Activated T-cell treated with anti-CD3 and anti-CD28 coated beads, Interleukin-2, amount 50 U/mL, for 72 hours (primary cell): ENCODE measurements at places on chromosomes 11 and 22.

DNA sequence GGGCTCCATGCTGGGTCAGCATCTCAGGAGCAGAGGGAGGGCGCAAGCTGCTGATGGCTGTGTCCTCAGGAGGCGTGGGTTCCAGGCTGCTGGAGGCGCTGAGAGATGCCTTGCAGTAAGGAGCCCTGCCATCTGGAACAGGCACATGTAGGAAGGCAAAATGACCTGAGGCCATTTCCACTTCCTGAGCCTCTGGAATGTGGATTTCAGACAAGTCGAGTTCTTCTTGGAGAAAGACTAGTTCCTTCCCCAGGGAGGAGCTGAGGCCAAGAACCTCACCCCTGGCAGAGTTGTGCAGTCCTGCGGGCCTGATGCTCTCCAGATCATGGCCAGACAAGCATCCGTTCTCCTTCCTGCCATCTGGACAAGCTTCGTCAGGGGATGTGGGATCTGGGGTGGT, 19.3 kb downstream of the HPS4 start:
- H3K36me3 ChIP-seq: peaks cover 2% of the 10 kb centered on the region
- H3K27me3 ChIP-seq: no peaks in the 10 kb centered on the region
- DNase-seq: no peak
- no peaks in the 10 kb centered on the region for H3K4me1 ChIP-seq
- no peak overlapping the region for H3K4me3 ChIP-seq

- H3K4me3 ChIP-seq: no peak overlapping the region
- no peaks in the 10 kb centered on the region for H3K27me3 ChIP-seq
- H3K27ac ChIP-seq: no peak overlapping the region
- H3K36me3 ChIP-seq: no peaks in the 10 kb centered on the region
These were observed 83.3 kb downstream of the MYEOV start for GRCh38 chr11:69377029-69377952.

GRCh38 chr11:117818041-117818873, 6.3 kb downstream of the FXYD2 start:
- peak overlapping the region; percentile 97 for H3K27ac ChIP-seq
- peak overlapping the region; percentile 62 for H3K4me3 ChIP-seq
- H3K27me3 ChIP-seq: no peaks in the 10 kb centered on the region
- peaks cover 79% of the 10 kb centered on the region for H3K4me1 ChIP-seq
- H3K36me3 ChIP-seq: no peaks in the 10 kb centered on the region

- no peak overlapping the region for H3K27ac ChIP-seq
- no peaks in the 10 kb centered on the region for H3K36me3 ChIP-seq
- H3K27me3 ChIP-seq: peaks cover 39% of the 10 kb centered on the region
- peaks cover 6% of the 10 kb centered on the region for H3K4me1 ChIP-seq
These were observed 911 bp downstream of the PANX2 start for GRCh38 chr22:50171319-50171964.

DNA sequence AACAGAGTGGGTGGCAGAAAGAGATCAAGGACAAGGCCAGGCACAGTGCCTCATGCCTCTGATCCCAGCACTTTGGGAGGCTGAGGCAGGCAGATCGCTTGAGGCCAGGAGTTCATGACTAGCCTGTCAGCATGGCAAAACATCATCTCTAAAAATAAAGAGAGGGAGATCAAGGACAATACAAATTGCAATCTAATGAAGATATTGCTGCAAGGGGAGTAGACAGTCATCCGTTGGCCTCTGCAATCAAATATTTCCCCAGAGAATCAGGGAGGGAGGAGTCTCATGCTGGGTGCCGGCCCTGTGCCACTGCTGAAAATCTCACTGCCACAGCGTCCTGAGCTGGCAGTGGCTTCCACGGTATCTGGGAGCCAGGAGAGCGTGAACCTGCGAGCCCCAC, 19.4 kb upstream of the IL17RA start:
- H3K4me1 ChIP-seq: peaks cover 10% of the 10 kb centered on the region
- no peak overlapping the region for H3K4me3 ChIP-seq
- no peaks in the 10 kb centered on the region for H3K36me3 ChIP-seq
- no peak overlapping the region for H3K27ac ChIP-seq
- no peak for DNase-seq

- no peak overlapping the region for H3K4me3 ChIP-seq
- H3K36me3 ChIP-seq: no peaks in the 10 kb centered on the region
- no peak for DNase-seq
- H3K27me3 ChIP-seq: no peaks in the 10 kb centered on the region
- H3K27ac ChIP-seq: no peak overlapping the region
These were observed 26.0 kb downstream of the OSBPL5 start for GRCh38 chr11:3139086-3139440.

- H3K36me3 ChIP-seq: no peaks in the 10 kb centered on the region
- H3K4me1 ChIP-seq: peaks cover 30% of the 10 kb centered on the region
- peak overlapping the region; percentile 24 for H3K27ac ChIP-seq
- DNase-seq: no peak
- H3K27me3 ChIP-seq: no peaks in the 10 kb centered on the region
- H3K4me3 ChIP-seq: no peak overlapping the region
These were observed 35.6 kb downstream of the AMPD3 start for GRCh38 chr11:10490398-10491241.

DNA sequence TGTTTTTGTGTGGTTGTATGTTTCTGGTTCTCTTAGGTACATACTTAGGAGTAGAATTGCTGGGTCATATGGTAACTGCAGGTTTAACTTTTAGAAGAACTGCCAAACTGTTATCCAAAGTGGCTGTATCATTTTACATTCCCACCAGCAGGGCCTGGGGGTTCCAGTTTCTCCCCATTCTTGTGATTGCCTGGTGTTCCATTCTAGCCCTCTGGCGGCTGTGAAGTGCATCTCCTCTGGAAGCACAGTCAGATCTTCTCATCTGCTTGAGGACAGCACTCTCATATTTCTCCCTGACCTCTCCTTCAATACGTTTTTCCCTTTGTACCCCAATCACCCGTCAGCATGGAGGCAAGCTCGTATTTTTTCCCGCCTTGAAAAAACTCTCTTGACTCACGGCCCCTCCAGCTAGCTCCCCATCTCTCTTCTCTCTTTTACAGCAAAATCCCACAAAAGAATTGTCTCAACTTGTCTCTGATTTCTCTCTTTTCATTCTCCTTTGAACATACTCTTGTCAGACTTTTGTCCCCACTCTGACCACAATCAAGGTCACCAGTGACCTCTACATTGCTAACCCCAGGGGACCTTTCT, 56.8 kb upstream of the THY1 start:
- H3K36me3 ChIP-seq: no peaks in the 10 kb centered on the region
- peaks cover 23% of the 10 kb centered on the region for H3K27me3 ChIP-seq
- H3K4me3 ChIP-seq: no peak overlapping the region
- H3K27ac ChIP-seq: no peak overlapping the region
- no peaks in the 10 kb centered on the region for H3K4me1 ChIP-seq
- DNase-seq: no peak

DNA sequence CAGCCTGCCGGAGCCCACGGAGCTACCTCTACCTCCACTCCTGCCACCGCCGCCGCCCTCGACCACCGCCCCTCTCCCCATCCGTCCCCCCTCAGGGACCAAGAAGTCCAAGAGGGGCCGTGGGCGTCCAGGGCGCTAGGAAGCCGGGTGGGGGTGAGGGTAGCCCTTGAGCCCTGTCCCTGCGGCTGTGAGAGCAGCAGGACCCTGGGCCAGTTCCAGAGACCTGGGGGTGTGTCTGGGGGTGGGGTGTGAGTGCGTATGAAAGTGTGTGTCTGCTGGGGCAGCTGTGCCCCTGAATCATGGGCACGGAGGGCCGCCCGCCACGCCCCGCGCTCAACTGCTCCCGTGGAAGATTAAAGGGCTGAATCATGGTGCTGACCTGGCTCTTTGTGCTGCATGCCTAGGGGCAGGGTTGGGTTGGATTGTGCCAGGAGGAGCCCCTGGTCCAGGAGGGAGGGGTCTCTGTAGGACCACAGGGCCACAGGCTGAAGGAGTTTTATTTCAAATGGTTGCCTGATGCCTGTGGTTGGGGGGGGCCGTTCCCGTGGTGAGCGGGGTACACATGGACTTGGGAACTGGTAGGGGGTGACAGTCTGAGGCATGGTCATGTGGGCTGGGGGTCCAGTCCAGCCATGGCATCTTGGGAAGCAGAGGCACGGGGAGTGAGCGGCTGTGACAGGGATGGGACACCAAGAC, 2.3 kb downstream of the PTPRCAP start:
- peak overlapping the region; percentile 97 for H3K4me3 ChIP-seq
- no peak for DNase-seq
- H3K27me3 ChIP-seq: no peaks in the 10 kb centered on the region
- peak overlapping the region; percentile 91 for H3K27ac ChIP-seq

DNA sequence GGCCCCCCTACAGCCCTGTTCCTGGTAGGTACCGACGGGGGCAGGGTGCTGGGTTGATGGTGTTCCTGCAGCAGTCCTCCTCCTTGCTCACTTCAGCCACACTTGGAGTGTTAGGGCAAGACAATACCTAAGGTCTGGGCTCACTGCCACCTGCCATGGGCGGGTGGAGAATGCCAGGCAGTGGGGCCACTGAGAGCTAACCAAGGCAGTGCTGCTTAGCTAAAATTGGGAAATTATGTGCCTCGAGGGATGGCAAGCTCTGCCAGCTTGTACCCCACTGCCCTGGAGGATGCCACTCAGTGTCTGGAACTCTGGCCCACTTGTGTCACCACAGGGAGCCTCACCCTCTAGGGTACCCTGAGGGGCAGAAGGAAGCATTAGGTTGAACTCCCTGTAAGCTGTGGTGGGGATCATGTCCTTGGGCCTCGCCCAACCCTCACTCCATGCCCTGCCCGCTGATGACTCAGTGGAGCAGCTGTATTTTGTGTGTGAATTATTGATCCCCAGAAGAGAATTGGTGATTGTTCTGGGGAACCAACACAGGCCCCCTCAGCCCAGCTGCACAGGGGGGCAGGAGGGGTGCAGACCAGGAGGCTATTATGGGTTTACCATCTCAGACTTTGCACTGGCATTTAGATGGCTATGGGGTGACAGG, 17.7 kb downstream of the PHLDB1 start:
- no peak overlapping the region for H3K4me3 ChIP-seq
- H3K27ac ChIP-seq: no peak overlapping the region
- H3K27me3 ChIP-seq: peaks cover 4% of the 10 kb centered on the region

DNA sequence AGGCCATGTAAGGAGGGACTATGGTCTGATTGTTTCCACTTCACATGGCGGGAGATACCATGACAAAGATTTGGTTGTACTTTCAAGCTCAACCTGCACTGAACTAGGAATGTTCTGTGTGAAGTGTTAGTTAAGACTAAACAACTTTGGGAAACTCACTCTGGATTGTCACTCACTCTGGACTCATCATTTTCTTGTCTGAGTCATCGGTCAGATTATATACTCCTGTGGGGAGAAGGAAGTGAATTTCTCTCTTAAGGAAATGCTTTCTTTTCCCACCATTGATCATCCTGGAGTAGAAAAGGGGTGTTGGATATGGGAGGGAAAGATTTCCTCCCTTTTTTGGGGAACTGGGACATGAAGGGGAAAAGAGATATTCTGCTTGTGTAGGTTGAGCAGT, 26.9 kb upstream of the CAT start:
- H3K4me3 ChIP-seq: no peak overlapping the region
- H3K27me3 ChIP-seq: peaks cover 41% of the 10 kb centered on the region
- no peak for DNase-seq
- no peak overlapping the region for H3K27ac ChIP-seq
- peaks cover 13% of the 10 kb centered on the region for H3K36me3 ChIP-seq

DNA sequence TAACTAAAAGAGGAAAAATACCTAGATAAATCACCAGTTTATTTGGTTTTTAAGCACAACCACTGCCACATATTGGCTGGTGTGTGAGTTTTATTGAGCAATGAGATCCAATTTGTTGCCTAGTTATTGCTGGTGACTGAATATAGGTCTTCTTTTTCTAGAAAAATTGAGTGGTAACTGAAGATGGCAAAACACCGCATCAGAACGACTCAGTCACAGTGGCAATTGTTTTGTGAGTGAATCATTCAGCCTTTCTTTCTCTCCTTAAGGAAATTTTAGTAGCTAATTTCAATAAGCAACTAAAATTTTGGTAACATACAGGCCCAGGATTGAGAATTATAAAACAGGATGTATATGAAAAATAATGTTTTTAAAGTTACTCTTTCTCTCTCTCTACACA, 533.0 kb downstream of the KCNA4 start:
- no peaks in the 10 kb centered on the region for H3K36me3 ChIP-seq
- no peak for DNase-seq
- no peak overlapping the region for H3K4me3 ChIP-seq
- no peaks in the 10 kb centered on the region for H3K4me1 ChIP-seq
- H3K27me3 ChIP-seq: no peaks in the 10 kb centered on the region

DNA sequence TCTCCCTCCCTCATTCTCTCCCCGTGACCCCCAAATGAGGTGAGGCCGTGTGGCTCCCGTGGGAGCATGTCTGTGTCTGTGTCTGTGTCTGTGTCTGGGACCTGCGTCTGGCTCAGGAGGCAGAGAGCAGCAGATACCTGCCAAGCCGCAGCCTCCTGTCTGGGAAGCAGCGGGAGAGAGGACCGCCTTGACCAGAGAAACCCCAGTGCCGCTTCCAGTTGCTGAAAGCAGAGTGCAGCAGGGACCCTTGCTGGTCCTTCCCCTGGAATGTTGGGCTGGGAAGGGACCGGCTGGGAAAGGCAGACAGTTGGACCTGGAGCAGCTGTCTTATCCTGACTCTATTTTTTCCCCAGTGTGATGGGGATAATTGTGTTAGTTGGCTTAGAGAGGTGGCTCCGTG, 525 bp downstream of the CSDC2 start:
- no peak overlapping the region for H3K27ac ChIP-seq
- H3K4me1 ChIP-seq: peaks cover 10% of the 10 kb centered on the region
- no peak for DNase-seq
- H3K4me3 ChIP-seq: no peak overlapping the region
- H3K36me3 ChIP-seq: no peaks in the 10 kb centered on the region

DNA sequence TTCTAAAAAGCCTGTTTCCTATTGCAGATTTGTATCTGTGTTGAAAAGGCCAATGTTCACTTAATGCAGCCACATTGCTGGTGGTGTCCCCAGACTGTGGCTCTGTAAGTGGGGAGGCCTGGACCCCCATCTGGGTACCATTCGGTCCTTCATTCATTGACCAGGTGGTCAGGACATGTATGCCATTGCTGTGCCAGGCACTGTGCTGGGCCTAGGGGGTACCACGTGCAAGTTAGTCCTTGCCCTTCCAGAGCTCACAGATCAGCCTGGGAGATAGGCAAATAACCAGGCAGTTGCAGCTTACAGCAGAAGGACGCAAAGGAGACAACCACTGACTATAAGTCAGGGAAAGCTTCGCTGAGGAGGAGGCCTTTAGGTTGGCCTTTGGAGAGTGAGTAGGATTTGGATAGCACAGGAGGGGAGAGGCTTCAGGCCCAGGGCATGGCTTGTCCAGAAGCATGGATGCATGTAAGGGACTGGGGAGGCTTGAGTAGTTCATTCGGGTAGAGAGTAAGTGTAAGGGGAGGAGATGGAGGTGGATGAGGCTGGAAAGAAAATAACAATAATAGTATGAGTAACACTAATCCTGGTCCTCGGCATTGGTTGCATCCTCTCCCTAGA, 5.0 kb downstream of the PRDM11 start:
- H3K4me3 ChIP-seq: no peak overlapping the region
- H3K27me3 ChIP-seq: no peaks in the 10 kb centered on the region

DNA sequence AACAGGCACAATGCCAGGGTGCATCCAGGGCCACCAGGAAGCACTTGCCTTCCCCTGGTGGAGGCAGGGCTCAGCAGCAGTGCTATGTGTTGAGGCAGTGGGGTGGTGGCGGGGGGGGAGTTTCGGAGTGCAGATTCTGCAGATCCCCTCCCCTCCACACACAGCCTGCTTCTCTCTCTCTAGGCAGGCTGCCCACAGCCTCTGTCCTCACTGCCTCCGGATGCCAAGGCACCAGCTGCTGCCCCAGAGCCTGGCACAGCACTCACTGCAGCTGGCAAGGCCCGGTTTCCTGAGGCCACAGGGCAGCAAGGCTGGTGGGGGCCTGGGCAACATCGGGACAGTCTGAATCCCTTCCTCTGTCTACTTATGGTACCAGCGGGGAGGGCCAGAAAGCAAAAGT, 35.8 kb downstream of the NRXN2 start:
- DNase-seq: no peak
- H3K4me1 ChIP-seq: peaks cover 2% of the 10 kb centered on the region
- no peak overlapping the region for H3K27ac ChIP-seq
- H3K36me3 ChIP-seq: no peaks in the 10 kb centered on the region
